ENCODE measurements at places on chromosomes 2 and 18.

GRCh38 chr2:8922431-8922830, 81.1 kb downstream of the MBOAT2 start:
- no peak for DNase-seq

GRCh38 chr18:13455960-13456481, 237.5 kb downstream of the LDLRAD4 start:
- DNase-seq: no peak

- DNase-seq: no peak
Measured at GRCh38 chr2:220509096-220509757, 881.8 kb downstream of the SLC4A3 start.

GRCh38 chr2:602571-603359, 74.4 kb downstream of the TMEM18 start:
- DNase-seq: no peak

GRCh38 chr2:86624267-86624547, 542 bp upstream of the RNF103 start:
- DNase-seq: no peak

DNA sequence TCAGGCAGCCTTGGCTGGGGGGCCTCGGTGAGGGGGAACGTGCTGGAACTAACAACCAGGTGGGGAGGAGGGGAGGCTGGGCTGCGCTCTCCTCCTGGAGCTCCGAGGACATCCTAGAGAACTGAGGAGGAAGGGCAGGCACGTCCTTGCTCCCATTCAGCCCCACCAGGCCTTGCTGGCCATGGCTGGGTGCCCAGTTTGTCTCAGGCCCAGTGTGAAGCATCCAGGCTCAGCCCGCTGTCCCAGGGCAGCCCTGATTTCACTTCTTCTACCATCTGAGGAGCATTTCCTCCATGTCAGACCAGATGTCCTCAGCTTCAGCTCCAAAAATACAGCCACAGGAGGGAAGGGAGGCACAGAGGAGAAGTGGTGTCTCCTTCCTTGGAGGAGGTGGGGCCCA, 125.4 kb downstream of the CELF4 start:
- DNase-seq: no peak

- no peak for DNase-seq
Measured at GRCh38 chr2:19843992-19844515, 57.7 kb downstream of the TTC32 start.

DNA sequence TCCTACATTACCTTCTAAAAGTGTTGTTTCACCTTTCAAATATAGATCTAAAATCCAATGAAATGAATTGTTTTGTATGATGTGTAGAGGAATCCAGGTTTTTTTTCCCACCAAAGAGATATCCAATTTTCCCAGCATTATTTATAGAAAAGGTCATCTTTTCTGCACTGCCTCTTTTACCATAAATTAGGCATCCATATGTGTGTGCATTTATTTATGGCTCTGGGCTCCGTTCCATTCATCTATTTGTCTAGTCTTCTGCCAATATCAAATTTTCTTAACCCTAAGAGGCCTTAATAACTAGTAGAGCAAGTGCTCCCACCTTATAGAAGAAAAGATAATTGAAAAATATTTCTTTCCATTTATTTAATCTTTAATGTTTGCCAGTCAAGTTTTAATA, 88.3 kb downstream of the ATAD2B start:
- no peak for DNase-seq

DNA sequence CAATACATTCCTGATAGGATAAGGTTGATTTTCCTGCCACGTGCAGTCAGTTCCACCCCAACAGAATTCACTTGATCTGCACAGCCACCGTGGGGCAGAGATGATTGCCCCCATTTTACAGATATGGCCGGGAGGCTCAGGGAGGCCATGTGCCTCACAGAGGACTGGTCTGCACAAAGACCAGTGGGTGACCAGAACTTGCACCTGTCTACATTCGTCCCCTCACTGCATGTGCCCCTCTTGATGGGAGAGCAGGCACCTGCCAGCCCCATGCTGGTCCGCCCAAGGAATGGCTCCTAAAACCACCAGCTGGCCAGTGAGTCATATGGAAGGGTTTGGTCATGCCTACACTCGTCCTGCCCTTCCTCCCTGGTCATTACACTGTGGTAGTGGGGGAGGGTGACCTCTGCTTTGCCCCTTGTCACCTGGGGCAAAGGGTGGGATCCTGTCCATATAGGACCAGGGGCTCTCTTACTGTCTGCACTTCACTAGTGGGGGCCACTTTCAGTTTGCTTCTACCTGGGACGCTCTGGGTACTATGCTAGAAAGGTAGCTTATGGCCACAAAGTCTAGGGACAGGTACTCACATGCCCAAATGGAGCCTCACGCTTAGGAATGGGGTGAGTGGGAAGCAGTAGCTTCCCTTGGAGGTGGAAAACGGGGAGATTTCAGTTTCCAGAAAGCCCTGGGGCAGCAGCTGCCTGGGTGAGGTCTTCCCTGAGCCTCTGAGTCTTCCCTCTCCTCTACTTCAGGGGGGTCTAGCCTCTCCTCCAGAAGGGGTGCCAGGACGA, 14.7 kb downstream of the RRM2 start:
- no peak for DNase-seq

GRCh38 chr2:177746358-177746757, 326.2 kb downstream of the PDE11A start:
- DNase-seq: no peak

DNA sequence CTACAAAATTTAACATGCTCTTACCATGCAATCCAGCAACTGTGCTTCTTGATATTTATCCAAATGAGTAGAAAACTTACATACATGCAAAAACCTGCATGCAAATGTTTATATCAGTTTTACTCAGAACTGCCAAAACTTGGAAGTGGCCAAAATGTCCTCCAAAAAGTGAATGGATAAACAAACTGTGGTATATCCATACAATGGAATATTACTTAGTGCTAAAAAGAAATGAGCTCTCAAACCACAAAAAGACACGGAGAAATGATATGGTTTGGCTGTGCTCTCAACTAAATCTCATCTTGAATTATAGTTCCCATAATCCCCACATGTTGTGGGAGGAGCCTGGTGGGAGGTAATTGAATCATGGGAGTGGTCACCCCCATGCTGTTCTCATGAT, 267.2 kb downstream of the ZEB2 start:
- no peak for DNase-seq

GRCh38 chr18:8895987-8896619, 190.7 kb downstream of the MTCL1 start:
- DNase-seq: no peak

DNA sequence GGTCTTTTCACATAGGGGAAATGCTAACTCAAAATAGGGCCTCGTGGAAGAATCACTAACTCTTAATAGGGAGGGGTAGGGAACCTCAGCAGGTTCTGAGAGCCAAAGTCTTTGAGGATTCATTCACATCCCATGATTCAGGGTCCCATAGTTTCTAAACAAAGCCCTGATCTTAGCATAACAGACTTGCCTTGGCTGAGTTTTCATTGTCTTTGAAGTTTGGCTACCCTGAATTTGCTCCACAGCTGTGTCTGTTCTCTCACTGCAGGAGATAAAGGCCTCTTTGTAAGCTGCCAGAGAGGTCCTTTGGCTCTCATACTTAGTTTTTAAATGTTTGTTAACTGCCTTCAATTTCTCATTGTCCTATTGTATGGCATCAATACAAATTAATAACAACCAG, 54.5 kb downstream of the ZDBF2 start:
- DNase-seq: peak; percentile 37

DNA sequence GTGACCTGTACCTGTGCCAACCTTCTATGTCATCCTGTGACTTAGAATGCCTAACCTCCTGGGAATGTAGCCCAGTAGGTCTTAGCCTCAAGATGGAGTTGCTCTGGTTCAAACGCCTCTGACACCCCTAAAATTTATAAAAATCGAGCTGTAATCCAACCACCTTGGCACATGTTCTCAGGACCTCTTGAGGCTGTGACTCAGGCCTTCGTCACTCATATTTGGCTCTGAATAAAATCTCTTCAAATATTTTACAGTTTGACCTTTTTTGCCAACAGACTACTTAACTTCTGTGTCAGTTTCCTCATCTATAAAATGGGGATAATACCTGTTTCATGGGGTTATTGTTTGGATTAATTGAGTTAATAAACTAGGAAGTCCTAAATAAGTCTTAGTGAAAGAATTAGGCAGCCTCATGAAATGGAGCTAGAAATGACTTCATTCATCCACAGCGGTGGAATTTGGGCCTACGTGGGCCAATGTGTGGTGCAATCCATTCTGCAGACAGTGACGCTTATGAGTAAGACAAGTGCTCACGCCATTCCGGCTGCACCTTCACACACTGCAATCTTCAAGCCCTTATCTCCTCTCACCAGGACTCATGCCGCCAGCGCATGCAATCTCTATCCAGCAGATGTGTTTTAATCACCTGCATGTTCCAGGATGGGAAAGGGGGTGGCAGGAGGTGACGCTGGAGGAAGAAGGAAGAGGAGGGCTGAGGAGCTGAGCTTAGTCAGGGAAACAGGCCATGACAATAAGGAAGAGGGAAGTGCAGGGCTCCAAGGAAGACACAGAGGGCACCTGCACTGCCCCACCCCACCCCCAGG, 2.0 kb upstream of the UBE2F start:
- no peak for DNase-seq

DNA sequence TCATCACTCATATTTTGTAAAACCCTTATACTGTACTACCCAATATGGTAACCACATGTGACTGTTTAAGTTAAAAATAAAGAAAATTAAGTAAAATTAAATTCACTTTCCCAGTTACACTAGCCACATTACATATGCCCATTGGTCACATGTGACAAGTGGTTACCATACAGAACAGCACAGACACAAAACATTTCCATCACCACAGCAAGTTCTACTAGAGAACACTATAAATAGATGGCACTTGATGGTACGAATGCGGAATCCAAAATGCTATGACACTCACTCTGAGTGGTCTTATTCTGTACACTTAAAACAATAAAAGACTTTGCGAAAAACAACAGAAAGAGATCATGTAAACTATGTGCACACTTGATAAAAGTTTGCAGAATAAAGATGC, 202.2 kb downstream of the PDE1A start:
- DNase-seq: no peak

GRCh38 chr2:134122610-134123009, 131.3 kb upstream of the MGAT5 start:
- DNase-seq: peak; percentile 53

DNA sequence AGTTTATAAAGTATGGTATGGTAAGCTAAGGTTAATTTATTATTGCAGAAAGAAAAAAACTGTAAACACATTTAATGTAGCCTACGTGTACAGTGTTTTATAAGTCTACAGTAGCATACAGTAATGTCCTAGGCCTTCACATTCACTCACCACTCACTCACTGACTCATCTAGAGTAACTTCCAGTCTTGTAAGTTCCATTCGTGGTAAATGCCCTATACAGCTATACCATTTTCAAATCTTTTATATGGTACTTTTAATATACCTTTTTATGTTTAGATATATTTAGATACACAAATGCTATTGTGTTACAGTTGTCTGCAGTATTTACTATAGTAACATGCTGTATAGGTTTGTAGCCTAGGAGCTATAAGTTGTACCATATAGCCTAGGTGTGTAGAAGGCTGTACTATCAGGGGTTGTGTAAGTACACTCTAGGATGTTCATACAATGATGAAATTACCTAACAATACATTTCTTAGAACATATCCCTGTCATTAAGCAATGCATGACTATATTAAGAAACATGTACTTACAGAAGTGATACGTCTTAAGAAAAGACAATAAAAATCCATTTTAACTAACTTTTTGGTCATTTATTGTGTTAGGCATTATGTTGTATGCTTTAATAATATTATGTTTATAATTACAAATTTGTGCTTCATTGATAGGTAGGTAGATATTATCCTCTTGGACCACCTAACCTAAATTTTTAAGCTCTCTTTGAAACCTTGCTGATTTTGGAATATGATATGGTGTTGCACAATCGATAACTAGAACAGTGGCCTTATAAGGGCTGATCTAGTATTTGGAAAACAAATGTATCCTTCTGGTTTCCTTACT, 51.9 kb downstream of the VRK2 start:
- no peak for DNase-seq

- no peak for DNase-seq
Measured at GRCh38 chr18:62578980-62579511, 56.2 kb downstream of the ZCCHC2 start.

- DNase-seq: no peak
Measured at GRCh38 chr2:175103191-175103590, 64.8 kb downstream of the ATF2 start.

DNA sequence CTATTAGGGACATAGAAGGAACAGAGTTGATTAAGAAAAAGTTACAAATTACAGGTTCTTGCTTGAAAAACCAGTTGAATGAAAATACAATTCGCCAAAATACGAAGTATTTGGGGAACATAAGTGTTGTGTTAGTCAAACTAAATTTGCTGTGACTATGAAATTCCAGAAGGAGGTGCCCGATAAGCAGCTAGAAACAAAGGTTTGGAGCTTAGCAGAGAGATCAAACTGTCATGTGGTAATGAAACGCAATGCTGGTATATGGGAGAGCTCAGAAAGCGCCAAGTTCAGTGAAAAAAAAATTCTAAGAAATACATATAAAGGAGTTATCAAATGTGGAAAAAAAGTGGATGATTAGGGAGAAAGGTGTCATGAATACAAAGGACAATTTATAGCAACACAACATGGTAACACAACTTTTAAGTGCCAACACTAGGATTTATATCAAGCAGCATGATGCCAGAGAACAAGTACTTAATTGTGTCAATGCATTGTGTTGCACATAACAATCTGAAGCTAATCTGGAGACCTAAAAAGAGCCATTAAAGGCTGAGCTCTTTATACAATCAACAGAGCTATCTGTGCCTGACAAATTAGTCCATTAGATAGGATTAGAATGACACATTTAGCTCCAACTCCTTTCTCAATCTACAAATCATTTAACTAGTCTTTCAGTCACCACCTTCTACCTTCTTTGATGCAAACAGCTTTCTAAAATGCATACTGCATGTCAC, 31.2 kb downstream of the SMAD2 start:
- no peak for DNase-seq

DNA sequence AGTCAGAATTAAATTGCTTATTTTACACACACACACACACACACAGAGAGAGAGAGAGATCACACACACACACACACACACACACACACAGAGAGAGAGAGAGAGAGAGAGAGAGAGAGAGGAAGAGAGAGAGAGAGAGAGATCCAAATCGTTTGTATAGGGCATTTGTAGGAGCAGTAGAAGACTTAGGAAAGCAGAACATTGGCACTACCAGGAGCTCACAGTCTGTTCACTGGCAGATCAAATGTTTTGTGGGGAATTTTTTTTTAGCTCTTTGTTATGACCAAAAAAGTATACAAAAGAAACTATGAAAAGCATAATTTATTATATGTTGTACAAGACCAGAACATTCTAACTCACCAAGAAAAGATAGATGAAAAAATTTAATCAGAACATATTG, 81.8 kb downstream of the MBD5 start:
- no peak for DNase-seq

- no peak for DNase-seq
Measured at GRCh38 chr18:34730774-34731173, 20.7 kb downstream of the DTNA start.

Data from iPS-NIHi11 (cell line).